ENCODE measurements at places on chromosomes 1 and 21. TPM values are rescaled to one million over a fixed set of nuclear protein-coding genes. Genes with fewer than 3 reads are reported as not detected.

GRCh38 chr1:223227486-223228196 lies 84.6 kb upstream of the TLR5 start:
- DNase-seq = no peak

GRCh38 chr1:175648927-175649326 lies 94.5 kb downstream of the TNR start:
- DNase-seq = no peak

- no peak for DNase-seq
Measured at GRCh38 chr1:81678779-81679178, 122.0 kb upstream of the ADGRL2 start.

DNA sequence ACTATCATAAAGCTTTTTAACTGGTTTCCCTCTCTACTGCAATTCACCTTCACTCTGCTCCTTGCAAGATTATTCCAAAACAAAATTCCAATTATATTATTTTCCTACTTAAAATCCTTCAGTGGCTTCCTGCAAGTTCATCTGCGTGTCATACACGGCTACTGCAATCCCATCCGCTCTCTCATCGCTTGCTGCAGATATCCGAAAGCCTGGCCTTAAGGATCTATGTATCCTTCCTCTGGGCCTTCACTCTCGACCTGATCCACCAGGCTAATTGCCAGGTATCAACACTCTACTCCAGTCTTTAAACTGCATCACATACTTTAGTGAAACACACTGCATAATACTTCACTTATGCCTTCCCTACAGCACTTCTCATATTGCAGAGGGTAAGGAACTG lies 44.0 kb downstream of the VAV3 start:
- no peak for DNase-seq

- DNase-seq = no peak
Measured at GRCh38 chr1:16396591-16396990, 29.5 kb downstream of the SZRD1 start.

Gene CNTN2
- total RNA-seq = not detected

Gene ELAPOR1
- 11.5 TPM for total RNA-seq

Gene S100A4
- total RNA-seq = 766 TPM

All from naive thymus-derived CD4-positive, alpha-beta T cell (primary cell).